Neural progenitor cell (in vitro differentiated cells): ENCODE measurements at places on chromosomes 1 and 21. TPM values are rescaled to one million over a fixed set of nuclear protein-coding genes. Genes with fewer than 3 reads are reported as not detected.

The ANGPTL1 gene
- not detected in 2 replicates for total RNA-seq

The CYP4Z1 gene
- not detected in 2 replicates for total RNA-seq

The NOS1AP gene
- total RNA-seq = 2.4 and 5.9 TPM in 2 replicates

DNA sequence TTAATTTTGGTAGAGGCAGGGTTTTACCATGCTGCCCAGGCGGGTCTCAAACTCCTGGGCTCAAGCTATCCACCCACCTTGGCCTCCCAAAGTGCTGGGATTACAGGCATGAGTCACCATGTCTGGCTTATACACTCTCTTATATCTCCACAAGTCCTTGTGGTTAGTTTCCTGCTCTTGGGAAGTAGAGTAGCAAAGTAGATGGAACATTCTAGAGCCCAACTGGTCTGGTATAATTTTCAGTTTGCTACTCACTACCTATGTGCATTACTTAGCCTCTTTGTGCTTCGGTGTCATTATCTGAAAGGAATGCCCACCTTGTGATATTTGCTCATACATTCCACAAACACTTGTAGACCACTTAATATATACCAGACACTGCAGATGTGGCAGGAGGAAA is 96.6 kb upstream of the IPO9 start:
- no peak for DNase-seq

- no peak for DNase-seq
Measured at GRCh38 chr1:201528631-201529252, 10.2 kb upstream of the NAV1 start.

DNA sequence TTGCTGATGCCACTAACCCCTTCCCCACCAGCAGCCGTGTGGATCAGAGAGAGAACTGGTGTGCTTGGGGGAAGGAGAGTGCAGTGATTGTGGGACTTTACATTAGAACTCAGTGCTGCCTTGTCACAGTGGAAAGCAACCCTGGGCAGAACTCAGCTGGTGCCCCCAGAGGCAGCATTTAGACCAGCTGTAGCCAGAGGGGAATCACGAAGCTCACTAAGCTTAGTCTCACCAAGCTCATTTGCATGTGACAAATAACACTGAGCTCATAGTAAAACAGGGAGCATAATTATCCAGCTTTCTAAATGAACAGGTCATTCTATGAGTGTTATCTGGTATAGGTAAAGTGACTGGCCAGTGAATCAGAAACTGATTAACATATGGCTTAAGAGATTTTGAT is 9.8 kb upstream of the SMAP2 start:
- peak; percentile 42 for DNase-seq

DNA sequence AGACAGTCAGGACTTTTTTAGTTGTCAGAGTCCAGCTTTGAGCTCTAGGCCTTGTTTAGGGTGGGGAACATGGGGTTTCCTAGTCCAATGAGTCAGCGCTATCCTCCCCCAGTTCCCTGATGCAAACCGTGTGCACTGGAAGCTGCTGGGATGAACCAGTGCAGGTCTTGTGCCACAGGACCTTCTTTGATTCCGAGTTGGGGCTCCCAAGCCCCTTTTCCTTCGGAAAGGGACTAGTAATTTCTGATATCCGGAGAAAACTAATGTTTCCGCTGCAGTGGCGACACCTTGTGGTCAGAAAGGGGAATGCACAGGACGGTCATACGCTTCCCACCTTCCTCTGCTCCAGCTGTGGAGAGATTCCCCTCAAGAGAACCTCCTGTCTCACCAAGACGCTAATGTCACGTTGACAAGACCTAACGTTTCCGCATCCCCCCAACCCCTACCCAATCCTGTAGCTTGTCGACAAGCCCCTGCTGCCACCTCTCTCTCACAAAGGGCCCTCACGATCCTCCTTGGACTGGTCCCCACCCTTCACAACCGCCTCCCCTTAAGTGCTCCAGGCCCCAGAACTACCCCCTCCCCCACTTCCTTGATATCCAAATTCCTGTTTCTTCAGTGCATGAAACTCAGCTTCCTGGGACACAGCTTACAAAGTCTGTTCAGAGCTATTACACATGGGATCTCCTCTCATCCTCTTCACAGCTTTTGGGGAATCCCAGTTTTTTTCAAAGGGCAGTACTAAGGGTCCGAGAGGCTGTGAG is 30.9 kb downstream of the GPA33 start:
- DNase-seq = peak; percentile 80

DNA sequence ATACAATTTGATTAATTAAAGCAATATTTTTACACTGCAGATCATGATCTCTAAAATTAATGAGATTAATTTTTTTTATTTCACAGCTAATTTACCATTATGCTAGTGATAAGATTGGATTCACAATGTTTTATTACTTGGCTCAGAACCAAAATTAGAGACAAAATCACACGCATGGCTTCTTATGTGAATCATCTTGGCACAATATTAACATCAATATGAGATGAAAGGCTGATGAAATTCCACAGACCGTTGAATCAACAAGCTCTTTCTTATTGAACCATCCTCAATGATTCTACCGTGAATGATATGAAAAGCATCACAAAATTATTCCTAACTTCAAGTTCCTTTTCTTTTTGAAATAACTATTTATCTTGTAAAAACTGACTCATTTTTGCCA is 544.9 kb downstream of the KCNT2 start:
- no peak for DNase-seq
